ENCODE measurements at places on chromosomes 4 and X. TPM values are rescaled to one million over a fixed set of nuclear protein-coding genes. Genes with fewer than 3 reads are reported as not detected.

Gene CNKSR2
- total RNA-seq = 5.2 TPM

DNA sequence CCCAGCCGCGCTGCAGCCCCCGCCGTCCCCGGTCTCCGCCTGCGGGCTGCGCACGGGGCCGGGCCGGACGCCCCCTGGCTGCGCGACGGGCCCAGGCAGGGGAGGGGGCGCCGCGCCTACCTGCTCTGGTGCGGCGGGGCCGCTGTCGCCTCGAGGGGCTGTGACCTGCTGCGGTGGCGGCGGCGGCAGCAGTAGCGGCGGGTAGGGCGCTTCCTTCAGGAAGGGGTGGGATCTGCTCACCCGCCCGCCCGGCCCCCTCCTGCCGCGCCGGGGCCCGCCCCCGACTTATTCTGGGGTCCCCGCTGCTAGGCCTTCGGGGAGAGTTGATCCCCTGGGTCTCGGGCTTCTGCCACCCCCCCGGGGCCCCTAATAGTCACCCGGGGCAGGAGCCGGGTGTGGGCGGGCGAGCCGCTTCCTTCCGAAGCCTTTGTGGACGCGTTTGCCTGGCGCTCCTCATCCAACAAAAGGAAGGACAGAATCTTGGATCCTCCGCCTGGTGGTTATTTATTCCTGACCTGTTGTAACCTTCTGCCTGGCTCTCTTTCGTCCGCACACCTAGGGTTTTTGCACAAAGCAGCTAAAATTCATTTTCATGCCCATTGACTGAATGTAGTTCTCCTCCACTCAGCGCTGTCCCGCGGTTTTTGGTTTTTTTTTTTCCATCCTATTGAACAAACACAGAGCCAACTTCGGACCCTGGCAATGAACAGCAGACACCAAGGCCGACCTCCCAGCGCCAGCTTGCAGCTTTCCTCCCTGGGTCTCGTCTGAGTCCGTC lies at the start of gene TMEM150C:
Gene TMEM150C (minus strand): TSS at position 203 of the 778 bp plus-strand sequence. CDS start 57,331 bp downstream, outside the sequence.
- DNase-seq = no peak

- DNase-seq = no peak
Observed at GRCh38 chr4:122163767-122164166, 11.6 kb downstream of the BLTP1 start.

DNA sequence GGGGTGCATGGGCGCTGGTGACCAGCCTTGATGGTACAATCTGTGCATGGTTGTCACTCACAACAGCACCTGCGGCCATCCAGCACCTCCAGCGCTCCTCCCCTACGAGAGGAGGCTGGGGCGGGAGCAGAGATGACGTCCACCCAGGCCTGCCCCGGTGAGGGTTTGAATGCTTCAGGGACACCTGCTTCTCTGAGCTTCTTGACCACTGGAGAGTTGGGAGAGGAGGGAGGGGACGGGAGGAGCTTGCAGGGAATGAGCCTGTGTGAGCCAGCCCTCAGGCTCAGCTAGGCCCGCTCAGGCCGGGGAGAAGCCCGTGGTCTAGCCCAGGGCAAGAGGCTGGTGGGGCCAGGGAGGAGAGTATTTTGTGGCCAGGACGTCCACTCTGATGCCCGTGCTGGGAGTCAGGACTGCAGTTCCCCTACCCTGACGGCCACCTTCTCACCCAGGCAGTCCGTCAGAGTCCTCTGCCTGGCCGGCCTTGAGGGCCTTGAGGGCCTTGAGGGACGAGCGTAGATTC lies 59.2 kb downstream of the CPZ start:
- no peak for DNase-seq

Gene RBM47
- total RNA-seq = 1.5 TPM

- peak; percentile 81 for DNase-seq
Observed at GRCh38 chr4:89056953-89057398, at the start of gene FAM13A. TSS of gene FAM13A (minus strand) at chr4:89057185. CDS start at chr4:89056964, 221 bp downstream.

GRCh38 chr4:134019657-134020056 lies 181.9 kb downstream of the PABPC4L start:
- DNase-seq = no peak

- DNase-seq = no peak
Observed at GRCh38 chr4:121686255-121686654, 10.5 kb downstream of the ANXA5 start.

Gene PRAF2
- total RNA-seq = 6.6 TPM

GRCh38 chr4:174865418-174865985 lies 36.5 kb upstream of the GLRA3 start:
- DNase-seq = no peak

Gene TRIM61
- not detected for total RNA-seq

GRCh38 chr4:184448821-184449220 lies 25.5 kb downstream of the IRF2 start:
- DNase-seq = peak; percentile 71

GRCh38 chrX:18927558-18927957 lies 56.4 kb downstream of the PHKA2 start:
- DNase-seq = peak; percentile 27

DNA sequence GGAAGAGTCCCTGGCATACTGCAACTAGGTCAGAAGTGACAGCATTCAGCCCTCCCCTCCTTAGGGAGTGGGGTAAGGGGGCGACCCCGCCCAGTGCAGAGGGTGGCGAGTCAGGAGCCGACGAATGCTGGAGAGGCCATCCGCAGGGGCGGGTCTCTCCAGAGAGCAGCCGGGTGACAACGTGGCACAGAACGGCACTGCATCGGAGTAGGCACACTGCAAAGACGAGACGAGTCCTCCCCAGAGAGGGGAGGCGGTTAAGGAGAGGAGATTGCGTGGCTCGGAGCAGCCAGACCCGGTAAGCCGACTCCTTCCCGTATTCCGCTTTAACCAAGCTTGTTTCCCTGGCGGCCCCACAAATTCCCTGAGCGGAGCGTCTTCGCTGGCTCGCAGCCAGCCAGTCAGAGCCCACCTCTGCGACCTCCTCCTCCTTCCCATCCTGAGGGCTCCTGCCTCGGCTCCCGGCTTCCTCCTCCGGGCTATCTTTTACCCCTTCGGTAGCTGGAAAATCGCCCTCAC lies 54.9 kb downstream of the LINC00632 start:
- no peak for DNase-seq

GRCh38 chrX:96838537-96838936 lies 45.2 kb upstream of the RPA4 start:
- no peak for DNase-seq

- DNase-seq = no peak
Observed at GRCh38 chr4:119894650-119895208, 171.9 kb downstream of the MAD2L1 start.

DNA sequence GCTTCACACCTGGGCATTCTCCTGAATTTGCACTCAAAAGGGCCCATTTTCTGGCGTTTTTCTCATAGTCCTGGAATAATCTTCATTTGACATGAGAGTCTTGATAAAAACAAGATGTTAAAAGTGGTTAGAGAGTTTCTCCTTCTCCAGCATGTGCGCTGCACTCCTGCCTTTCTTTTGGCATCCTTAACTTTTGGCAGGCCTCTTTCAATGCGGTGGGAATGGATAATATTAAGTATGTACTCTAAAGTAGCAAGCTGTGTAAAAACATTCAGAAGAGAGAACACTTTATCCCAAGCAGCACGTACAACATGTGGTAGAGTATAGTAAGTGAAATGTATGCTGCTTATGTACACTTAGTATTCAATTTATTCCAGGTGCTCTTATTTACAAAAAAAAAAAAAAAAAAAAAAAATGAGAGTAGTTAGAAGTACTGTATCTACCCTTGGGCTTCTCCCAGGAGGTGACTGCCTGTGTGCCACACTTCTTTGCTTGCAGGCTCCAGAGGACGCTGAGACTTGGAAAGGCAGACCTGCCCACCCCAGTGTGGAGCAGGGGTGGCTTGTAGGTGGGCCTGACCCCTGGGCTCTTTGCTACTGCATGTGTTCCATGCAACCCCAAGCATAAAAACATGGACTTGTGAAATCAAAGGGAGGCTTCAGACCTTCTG lies 3.9 kb downstream of the FGF2 start:
- no peak for DNase-seq

GRCh38 chr4:180512801-180513475 lies 1730.3 kb upstream of the TENM3 start:
- DNase-seq = no peak

Gene HSD17B13
- total RNA-seq = 0.58 TPM

Gene BEND4
- not detected for total RNA-seq

- DNase-seq = no peak
Observed at GRCh38 chrX:119236623-119237561, 807 bp downstream of the PGRMC1 start.

GRCh38 chrX:10054396-10054795 lies 87.2 kb downstream of the CLDN34 start:
- no peak for DNase-seq

Data from gastrocnemius medialis (tissue), 4 donors.